Activated CD4-positive, alpha-beta T cell treated with anti-CD3 and anti-CD28 coated beads, Interleukin-2, amount 50 U/mL, for 48 hours (primary cell): ENCODE measurements at places on chromosomes 7 and 10.

DNA sequence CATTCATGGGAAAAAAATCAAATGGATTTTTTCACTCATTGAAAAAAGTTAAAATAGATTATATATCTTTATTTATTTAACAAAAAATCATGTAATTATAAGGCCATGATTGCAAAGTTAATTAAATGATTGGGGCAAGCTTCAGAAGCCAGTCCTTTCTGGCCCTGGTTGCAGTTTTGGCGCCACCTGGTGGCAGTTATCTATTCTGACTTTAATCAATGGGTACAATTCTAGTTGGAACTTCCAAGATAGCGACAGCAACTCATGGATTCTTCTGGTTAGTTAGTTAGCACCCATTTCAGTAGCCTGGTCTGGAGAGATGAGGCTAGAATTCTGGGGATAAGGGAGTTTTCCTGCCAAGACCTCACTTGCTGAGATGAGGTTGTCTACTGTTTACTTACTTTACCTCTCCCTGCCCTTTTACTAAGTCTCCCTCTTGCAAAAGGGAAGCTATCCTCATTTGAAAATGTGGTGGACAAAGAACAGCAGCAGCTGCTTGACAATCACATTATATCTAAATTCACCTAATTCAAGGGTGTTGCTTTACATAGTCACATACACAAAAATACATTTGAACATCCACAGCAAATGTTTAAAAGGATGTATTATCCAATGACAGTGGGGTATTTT, 42.3 kb downstream of the NOC3L start:
- DNase-seq: peak; percentile 67

GRCh38 chr10:30037620-30038336, 21.6 kb downstream of the JCAD start:
- DNase-seq: no peak

GRCh38 chr7:48839108-48839507, 85.2 kb upstream of the CDC14C start:
- DNase-seq: no peak

- no peak for DNase-seq
Observed at GRCh38 chr7:157703131-157703530, 366.3 kb downstream of the DNAJB6 start.

- DNase-seq: no peak
Observed at GRCh38 chr10:113232928-113233511, 283.0 kb downstream of the TCF7L2 start.

GRCh38 chr10:97564776-97565175, 7.8 kb upstream of the ANKRD2 start:
- DNase-seq: no peak

GRCh38 chr7:69638674-69639073, 40.4 kb downstream of the AUTS2 start:
- DNase-seq: no peak

GRCh38 chr10:20415684-20416083, 481.4 kb downstream of the NEBL start:
- DNase-seq: no peak

GRCh38 chr10:78927257-78927995, 141.3 kb upstream of the ZMIZ1 start:
- DNase-seq: no peak

DNA sequence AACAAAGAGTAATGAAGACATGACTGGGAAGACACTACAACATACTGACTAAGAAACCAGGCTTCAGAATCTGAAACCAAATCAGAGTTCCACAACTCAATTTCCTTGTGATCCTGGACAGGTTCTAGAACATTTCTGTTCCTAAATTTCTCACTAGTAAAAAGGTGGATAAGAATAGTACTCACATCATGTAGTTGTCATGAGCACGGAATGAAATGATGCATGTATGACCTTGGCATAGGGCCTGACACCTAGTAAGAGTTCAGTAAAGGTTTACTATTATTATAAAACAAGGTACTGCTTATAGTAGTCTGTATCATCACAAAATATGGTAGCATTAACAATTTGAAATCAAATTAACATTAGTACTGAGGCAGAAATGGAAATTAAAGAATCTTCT, 19.9 kb downstream of the DOCK4 start:
- no peak for DNase-seq

DNA sequence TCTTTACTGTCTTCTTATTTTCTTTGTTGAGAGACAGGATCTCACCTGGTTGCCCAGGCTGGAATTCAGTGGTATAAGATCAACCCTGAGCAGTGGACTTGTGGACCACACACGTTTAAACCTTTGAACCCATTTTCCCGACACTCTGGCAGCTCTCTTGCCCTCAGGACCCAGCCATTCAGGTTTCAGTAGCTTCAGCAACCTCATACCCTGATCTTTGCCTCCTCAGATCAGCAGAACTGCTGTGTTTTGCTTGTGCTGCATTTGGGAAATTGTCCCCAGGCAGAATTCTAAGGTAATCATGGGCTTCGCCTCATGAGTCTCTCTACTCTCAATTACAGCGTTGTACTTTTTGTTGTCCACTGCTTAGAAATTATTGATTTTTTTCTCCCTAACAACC, 317.6 kb upstream of the KIAA1217 start:
- no peak for DNase-seq

GRCh38 chr10:29408847-29409240, 120.0 kb downstream of the LYZL1 start:
- DNase-seq: no peak

DNA sequence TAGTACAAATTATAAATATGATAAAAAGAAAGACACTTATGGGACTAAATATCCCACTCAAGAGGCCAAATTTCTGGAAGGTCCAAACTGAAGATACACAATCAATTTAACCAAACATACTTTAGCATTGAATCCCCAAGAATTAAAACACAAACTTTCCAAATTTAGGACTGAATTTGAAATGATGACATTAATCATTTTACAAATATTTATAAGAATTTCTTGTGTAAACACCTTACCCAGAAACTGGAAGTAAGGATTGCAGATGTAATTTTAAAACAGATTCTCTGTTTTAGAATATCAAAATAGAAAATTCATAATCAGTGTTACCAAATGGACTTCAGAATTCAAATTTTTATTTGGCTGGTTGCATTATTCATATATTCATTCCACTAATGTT, 588.2 kb upstream of the KCND2 start:
- no peak for DNase-seq

DNA sequence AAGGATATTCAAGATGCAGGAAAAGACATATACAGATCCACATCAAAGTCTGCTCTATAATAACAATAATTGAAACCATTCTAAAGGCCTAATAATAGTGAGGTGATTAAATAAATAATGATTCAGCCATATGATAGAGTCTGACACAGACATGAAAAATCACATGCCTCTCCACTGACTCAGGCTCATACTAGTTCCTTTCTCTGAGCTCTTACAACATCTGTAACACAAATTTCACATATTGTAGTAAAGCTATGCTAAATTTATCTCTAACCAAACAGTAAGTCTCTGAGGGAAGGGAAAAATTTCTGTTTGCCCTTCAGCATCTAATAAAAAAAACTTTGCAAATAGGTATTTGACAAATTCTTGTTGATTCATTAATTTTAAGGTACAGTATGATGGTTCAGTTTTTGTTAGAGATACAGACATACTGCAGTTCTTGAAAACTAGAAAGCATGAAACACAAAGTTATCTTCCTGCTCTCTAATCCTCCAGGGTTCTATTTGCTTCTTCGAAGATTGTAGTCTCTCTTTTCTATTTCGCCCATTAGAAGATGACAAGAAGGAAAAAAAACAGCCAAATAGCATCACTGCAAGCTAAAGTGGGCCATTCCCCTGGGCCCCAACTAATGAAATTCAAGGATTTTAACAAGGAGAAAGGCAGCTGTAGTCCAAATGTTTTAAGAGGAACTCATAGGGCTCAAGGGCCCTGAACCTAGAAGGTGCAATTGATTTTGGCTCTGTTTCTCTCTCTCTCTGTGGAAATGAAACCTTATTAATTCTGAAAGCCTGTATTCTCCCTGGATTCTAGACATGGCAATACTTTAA, 53.9 kb downstream of the CUBN start:
- DNase-seq: no peak

GRCh38 chr10:69576334-69577011, 3.3 kb upstream of the NEUROG3 start:
- no peak for DNase-seq

DNA sequence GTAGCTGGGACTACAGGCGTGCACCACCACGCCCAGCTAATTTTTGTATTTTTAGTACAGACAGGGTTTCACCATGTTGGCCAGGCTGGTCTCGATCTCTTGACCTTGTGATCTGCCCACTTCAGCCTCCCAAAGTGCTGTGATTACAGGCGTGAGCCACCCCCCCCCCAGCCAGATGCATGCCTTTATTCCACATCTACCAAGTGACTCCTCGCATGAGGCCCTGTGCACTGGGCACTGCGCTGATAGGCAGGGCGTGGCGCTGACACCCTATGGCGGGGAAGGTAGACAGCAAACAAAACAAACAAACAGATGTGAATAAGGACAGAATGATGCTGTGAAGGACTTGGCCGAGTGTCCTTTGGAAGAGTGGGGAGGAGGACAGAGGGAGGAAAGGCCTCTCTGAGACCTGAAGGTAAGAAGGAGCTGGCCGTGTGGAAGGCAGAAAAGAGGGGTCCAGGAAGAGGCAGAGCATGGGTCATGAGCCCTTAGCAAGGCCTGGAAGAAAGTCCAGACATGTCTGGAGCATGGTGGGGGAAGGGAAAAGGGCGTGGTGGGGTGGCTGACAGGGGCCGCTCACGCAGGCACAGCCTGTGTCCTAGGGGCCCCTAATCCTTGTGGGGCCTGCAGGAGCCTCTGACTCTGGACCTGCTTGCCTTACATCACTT, 47.5 kb upstream of the CACUL1 start:
- DNase-seq: no peak
